ENCODE measurements at places on chromosomes 4 and X. TPM values are rescaled to one million over a fixed set of nuclear protein-coding genes. Genes with fewer than 3 reads are reported as not detected.
A peak's percentile ranks its signal among the peaks of the same experiment; 100 is the strongest.

- peak; percentile 18 for DNase-seq
Measured at GRCh38 chr4:43564591-43564990, 672.1 kb downstream of the GRXCR1 start.

GRCh38 chr4:20474119-20474518, 222.4 kb downstream of the SLIT2 start:
- peak; percentile 36 for DNase-seq

- DNase-seq: no peak
Measured at GRCh38 chrX:152989292-152989658, 4.6 kb downstream of the PNMA5 start.

DNA sequence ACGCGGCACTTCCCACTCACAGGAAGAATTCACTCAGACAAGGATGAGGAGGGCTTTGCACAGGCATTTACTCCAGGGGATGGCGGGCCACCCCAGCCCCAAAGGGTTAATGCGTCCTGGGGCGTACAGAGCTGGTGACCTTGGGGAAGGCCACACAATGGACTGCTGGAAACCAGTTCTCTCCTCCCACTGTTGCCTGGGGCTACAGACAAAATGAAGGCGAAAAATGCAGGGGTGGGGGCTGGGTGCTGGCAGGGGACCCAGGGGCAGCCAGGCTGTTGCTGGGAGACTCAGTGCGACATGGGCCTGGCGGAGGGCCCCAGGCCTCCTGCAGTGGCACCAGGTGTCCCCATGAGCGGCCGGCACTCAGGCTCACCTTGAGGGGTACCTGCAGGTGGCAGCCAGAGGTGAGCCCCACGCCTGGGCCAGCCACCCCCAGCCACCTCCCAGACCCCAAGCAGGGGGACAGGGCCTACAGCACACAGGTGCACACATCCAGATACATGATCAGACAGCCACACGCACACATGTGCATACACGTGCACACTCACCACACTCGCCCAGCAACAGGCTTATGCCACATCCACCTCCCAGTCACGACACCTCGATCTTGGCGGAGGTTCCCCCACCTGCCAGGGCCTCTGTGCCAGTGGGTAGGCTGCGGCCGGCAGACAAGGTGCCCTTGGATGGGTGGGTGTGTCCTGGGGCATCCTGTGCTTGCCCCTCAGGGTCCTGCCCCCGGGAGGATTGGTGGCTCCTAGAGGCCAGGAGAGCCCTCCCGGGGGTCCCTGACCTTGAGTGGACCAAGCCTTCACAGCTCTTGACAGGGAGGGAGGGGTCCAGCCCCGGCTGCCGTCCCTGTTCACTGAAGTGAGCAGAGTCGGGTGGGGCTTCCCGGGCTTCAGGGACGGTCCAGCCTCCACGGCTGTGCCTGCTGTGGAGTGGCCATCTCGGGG, 13.1 kb downstream of the NAT8L start:
- no peak for DNase-seq

GRCh38 chr4:8938623-8939022, 67.0 kb upstream of the HMX1 start:
- DNase-seq: no peak

DNA sequence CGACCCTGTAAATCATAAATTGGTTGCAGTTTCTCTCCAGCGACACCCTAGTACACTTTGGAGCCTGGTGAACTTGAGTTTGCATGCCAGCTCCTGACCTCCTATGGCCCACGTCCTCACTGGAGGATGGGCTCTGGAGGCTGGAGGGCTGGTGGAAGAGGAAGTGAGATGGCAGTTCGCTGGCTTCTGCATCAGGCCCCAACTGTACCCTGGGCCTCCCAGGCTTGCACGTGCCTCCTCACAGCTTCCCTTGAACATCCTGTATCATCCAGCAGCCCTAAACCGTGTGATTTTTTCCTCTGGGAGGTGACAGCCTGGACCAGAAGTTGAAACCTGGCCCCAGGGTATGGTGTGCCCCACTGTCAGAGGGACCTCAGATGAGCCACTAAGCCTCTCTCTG, 78.5 kb downstream of the HTRA3 start:
- no peak for DNase-seq

The IL2 gene
- polyA plus RNA-seq: not detected

The PRSS12 gene
- 7.1 TPM for polyA plus RNA-seq

The FOXR2 gene
- polyA plus RNA-seq: not detected

Measured in left kidney (tissue), 8 donors.